Breast epithelium (tissue), 4 donors: ENCODE measurements at places on chromosomes 3 and 15. TPM values are rescaled to one million over a fixed set of nuclear protein-coding genes. Genes with fewer than 3 reads are reported as not detected.

CHRNA3 gene
- total RNA-seq, result 0.48 TPM

DNA sequence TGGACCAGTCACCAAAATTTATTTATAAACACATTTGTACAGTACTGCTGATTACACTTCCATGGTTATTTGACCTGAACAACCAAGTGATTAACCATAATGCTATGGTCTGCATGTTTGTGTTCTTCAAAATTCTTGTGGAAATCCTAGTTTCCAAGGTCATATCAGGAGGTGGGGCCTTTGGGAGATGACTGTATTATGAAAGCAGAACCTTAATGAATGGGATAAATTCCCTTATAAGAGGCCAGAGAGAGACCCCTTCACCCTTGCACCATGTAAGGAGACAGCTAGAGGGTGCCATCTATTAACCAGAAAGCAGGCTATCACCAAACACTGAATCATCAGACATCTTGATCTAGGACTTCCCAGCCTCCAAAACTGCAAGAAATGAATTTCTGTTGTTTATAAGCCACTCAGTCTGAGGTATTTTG is 1.9 kb downstream of the SCAPER start:
- no peaks in the 10 kb centered on the region for H3K4me1 ChIP-seq
- DNase-seq, result no peak
- H3K27ac ChIP-seq, result no peak overlapping the region
- no peaks in the 10 kb centered on the region for H3K36me3 ChIP-seq
- H3K4me3 ChIP-seq, result no peak overlapping the region
- H3K27me3 ChIP-seq, result no peaks in the 10 kb centered on the region

- H3K36me3 ChIP-seq, result no peaks in the 10 kb centered on the region
- no peaks in the 10 kb centered on the region for H3K4me1 ChIP-seq
- no peak for DNase-seq
- no peak overlapping the region for H3K4me3 ChIP-seq
Observed at GRCh38 chr15:89078851-89079810, 9.1 kb upstream of the ABHD2 start.

DNA sequence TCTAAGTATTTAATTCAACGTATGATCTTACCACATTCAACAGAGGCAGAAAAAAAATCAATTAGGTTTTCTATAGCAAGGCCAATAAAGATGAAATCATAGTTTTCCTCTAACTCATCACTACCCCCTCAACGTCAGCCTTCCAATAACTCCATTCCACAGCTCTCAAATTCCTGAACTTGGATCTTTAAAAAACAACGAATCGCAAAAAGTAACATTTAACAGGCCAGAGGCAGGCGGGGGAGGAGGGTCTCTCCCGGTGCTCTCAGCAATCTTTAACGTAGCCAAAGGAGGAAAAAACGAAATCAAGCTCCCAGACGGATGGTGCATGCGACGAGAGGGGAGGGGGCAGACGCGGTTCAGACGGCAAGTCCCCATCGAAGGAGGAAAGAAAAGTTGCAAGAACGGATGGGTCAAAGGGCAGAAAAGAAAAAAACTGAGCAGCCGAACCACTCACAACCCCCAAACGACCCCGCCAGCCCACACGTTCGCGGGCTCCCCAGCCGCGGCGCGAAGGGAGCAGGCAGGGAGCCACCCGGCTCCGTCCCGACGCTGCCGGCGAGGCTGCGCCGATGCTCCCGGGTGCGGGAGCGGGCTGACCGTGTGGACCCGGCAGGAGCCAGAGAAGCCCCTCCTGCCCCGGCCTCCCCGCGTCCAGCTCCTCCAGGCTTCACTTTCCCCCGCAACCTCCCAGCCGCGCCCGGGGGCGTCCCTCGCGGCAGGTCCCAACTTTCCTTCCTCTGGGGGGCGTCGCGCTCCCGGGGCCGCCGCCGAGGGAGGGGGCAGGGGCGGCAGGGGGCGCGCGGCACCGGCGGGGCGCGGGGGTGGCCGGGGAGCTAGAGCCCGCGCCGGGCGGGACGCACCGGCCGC is 703 bp downstream of the PEAK1 start:
- no peaks in the 10 kb centered on the region for H3K36me3 ChIP-seq
- no peaks in the 10 kb centered on the region for H3K4me1 ChIP-seq
- peak overlapping the region; percentile 98 for H3K4me3 ChIP-seq
- H3K27me3 ChIP-seq, result no peaks in the 10 kb centered on the region
- peak; percentile 19 for DNase-seq

- H3K27me3 ChIP-seq, result peaks cover 18% of the 10 kb centered on the region
Observed at GRCh38 chr3:13844911-13845310, 35.0 kb downstream of the WNT7A start.

DNA sequence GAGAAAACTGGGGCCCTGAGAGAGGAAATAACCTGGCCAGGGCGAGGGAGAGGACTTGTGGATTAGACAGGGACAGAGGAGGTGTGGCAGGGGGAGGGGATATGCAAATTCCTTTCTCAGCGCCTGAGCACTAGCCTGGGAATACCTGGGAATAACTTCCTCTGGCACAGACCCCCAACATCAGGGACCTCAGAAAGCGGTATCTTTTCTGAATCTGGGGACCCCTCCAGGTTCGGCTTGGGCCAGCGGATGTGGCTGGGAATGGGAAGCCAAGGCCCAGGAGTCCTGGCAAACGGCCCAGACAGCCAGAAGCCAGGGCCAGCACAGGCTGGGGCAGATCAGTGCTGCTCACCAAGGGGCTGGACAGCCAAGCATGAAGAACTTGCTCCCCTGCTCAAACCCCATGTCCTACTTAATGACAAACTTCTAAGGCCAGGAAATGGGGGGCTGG is 9.2 kb upstream of the ACSBG1 start:
- no peak overlapping the region for H3K4me3 ChIP-seq
- H3K36me3 ChIP-seq, result no peaks in the 10 kb centered on the region
- H3K4me1 ChIP-seq, result no peaks in the 10 kb centered on the region
- DNase-seq, result no peak
- H3K27me3 ChIP-seq, result no peaks in the 10 kb centered on the region

GRCh38 chr3:183448369-183449128 is 20.1 kb upstream of the MCF2L2 start:
- H3K27me3 ChIP-seq, result no peaks in the 10 kb centered on the region
- H3K4me1 ChIP-seq, result peaks cover 6% of the 10 kb centered on the region
- H3K36me3 ChIP-seq, result no peaks in the 10 kb centered on the region
- DNase-seq, result no peak

IL17RE gene
- 11.7 TPM for total RNA-seq

TIMP4 gene
- 27.4 TPM for total RNA-seq

DNA sequence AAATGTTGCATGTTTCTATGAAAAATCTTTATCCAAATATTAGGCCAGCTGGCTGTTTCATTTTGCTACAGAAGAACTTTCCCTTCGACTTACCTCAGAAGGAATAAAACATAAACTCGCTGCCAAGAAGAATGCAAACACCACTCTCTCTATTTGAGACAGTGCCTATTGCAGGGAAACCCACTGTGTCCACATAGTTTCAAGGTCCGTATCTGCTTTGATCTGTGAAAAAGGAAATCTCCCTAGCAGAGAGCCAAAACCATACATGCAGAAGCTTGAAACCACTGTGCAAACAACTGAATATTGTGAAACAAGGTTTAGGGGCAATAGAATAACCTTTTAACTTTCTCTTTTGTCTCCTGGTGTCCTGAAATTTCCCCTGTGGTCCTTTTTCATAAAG is 35.0 kb upstream of the CAPN7 start:
- no peak for DNase-seq
- no peaks in the 10 kb centered on the region for H3K4me1 ChIP-seq
- H3K4me3 ChIP-seq, result no peak overlapping the region
- no peaks in the 10 kb centered on the region for H3K36me3 ChIP-seq

COX17 gene
- 42.6 TPM for total RNA-seq

- no peak overlapping the region for H3K27ac ChIP-seq
- H3K27me3 ChIP-seq, result no peaks in the 10 kb centered on the region
- H3K4me1 ChIP-seq, result no peaks in the 10 kb centered on the region
- H3K4me3 ChIP-seq, result no peak overlapping the region
- no peaks in the 10 kb centered on the region for H3K36me3 ChIP-seq
Observed at GRCh38 chr15:70669966-70670658, 93.2 kb downstream of the UACA start.

GRCh38 chr3:64501298-64501906 is 186.4 kb downstream of the ADAMTS9 start:
- no peak overlapping the region for H3K4me3 ChIP-seq
- H3K36me3 ChIP-seq, result no peaks in the 10 kb centered on the region
- no peak for DNase-seq
- no peaks in the 10 kb centered on the region for H3K4me1 ChIP-seq
- H3K27ac ChIP-seq, result no peak overlapping the region
- H3K27me3 ChIP-seq, result no peaks in the 10 kb centered on the region

SMCO1 gene
- not detected for total RNA-seq

GRCh38 chr3:30616347-30617027 is 10.1 kb downstream of the TGFBR2 start:
- no peaks in the 10 kb centered on the region for H3K27me3 ChIP-seq
- H3K4me1 ChIP-seq, result no peaks in the 10 kb centered on the region
- H3K36me3 ChIP-seq, result no peaks in the 10 kb centered on the region
- DNase-seq, result no peak
- no peak overlapping the region for H3K4me3 ChIP-seq
- no peak overlapping the region for H3K27ac ChIP-seq

DNA sequence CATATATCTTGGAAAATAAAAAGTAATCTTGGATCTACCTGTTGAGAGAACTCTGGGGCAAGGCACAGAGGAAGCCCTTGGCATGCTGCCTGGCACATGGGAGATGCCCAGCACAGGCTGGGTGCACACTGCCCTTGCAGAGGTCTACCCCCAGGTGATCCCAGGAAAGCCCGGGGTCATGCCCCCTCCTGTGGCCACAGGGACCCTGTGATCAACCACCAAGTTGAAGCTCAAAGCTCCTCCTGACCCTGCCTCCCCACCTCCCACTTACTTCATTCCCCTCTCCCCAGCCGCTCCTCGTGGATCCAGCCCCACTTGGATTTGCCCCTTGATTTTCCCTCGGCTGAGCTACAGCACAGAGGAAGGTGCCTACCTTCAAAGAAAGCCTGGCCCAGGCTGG is 62.7 kb upstream of the LARS2 start:
- H3K4me3 ChIP-seq, result no peak overlapping the region
- H3K27ac ChIP-seq, result no peak overlapping the region
- no peaks in the 10 kb centered on the region for H3K27me3 ChIP-seq
- H3K4me1 ChIP-seq, result no peaks in the 10 kb centered on the region
- no peak for DNase-seq

DNA sequence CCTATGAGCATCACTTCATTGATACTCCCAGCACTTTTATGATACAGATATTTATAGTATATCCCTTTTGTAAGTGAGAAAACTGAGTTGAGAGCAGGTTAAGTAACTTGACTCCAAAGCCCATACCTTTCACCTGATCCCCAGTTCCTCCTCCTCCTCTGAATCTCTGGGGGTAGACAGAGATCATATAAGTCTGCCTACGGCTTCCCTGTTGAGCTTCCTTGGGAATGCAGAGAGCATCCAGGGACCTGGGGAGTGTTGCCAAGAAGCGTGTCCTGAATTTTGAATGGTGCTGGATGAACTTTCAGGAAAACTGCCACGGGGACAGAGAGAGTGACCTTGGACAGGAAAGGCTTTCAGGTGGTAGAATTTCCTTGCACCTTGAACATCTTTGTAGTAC is 268.5 kb downstream of the LRTM1 start:
- no peak overlapping the region for H3K4me3 ChIP-seq
- no peak overlapping the region for H3K27ac ChIP-seq
- no peak for DNase-seq
- H3K36me3 ChIP-seq, result no peaks in the 10 kb centered on the region

DNA sequence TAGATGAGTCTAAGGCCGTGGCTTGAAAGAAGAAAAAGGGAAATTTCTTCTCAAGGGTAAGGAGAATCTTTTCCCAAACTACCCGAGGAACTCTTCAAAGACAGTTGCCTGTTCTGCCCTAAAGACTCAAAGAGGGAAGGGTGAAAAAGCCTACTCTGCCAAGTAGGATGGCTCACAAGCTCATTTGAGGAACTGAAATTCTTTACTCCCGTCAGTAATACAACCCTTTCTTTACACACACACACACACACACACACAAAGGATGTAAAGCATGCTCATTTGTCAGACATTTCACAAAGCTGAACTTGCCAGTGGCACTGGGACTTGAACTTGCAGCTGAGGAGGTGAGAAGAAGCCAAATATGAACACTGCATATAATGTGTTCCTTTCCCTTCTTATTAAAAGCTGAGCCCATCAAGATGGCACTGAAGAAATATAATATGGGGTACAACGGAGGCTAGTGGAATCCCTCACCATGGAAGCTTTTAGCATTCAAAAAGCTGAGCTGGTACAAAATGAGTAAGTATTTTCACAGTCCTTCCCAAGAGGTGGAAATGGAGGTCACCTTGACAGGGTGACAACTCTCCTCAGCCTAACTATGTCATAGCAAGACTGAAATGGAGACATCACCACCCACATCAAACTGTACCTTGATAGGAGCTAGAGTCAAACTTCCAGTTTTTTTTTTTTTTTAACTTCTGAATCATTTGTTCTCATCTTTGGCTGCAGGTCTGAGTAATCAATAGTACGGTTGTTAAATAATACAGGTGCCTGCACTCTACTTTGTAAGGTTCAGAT is 57.6 kb downstream of the TAFA4 start:
- H3K4me3 ChIP-seq, result no peak overlapping the region
- DNase-seq, result no peak
- H3K36me3 ChIP-seq, result no peaks in the 10 kb centered on the region
- H3K4me1 ChIP-seq, result no peaks in the 10 kb centered on the region
- H3K27me3 ChIP-seq, result peaks cover 3% of the 10 kb centered on the region

CSTA gene
- 15.7 TPM for total RNA-seq

DNA sequence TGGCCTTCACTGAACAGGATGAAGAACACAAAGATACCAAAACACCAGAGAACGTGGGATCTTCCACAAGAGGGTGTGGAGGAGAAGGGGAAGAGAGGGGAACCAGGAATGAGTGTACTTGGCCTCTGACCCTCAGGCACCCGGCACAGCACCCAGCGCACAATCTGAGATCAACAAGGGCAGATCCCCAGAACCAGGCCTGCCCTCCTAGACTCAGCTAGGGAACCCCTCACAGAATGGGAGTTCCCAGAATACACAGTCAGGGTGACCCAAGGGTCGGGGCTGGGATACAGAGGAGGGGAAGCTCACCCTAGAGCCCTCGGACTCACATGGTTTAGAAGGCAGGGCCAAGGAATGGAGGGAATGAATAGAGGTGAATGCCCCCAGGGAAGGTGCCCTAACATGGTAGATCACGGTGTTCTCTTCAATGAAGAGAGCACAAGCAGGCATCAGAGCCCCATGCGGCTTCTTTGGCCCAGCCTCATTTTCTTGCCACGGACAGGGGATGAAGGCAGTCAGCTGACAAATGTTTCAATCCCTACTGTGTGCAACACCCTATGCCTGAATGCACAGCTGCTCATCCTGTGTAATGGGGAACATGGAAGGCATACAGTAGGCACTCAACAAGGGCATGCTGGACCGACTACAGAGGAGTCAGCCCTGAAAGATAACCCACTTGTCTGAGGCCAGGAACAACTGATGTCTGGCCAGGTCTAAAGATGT is 13.1 kb downstream of the BMF start:
- no peak for DNase-seq
- H3K27me3 ChIP-seq, result no peaks in the 10 kb centered on the region
- H3K4me3 ChIP-seq, result no peak overlapping the region
- H3K27ac ChIP-seq, result peak overlapping the region; percentile 59
- no peaks in the 10 kb centered on the region for H3K36me3 ChIP-seq

ACP3 gene
- total RNA-seq, result 6.7 TPM

GRCh38 chr15:70281261-70281810 is 183.6 kb upstream of the TLE3 start:
- no peaks in the 10 kb centered on the region for H3K4me1 ChIP-seq
- H3K27ac ChIP-seq, result no peak overlapping the region
- no peak overlapping the region for H3K4me3 ChIP-seq
- no peak for DNase-seq

GRCh38 chr3:72976281-72976741 is 20.3 kb upstream of the PPP4R2 start:
- no peaks in the 10 kb centered on the region for H3K4me1 ChIP-seq
- H3K27me3 ChIP-seq, result no peaks in the 10 kb centered on the region
- no peaks in the 10 kb centered on the region for H3K36me3 ChIP-seq
- DNase-seq, result no peak
